ENCODE measurements at places on chromosomes 13 and 19. TPM values are rescaled to one million over a fixed set of nuclear protein-coding genes. Genes with fewer than 3 reads are reported as not detected.

Gene TNFSF11
- total RNA-seq = not detected

Gene ZNF549
- total RNA-seq = 41.9 TPM

Gene SLC7A9
- 4.4 TPM for total RNA-seq

Gene STOML3
- not detected for total RNA-seq

Gene RINL
- total RNA-seq = 2.2 TPM

Gene PRR22
- 0.94 TPM for total RNA-seq

Gene PSG6
- total RNA-seq = not detected

Gene LYL1
- total RNA-seq = 2.8 TPM

Gene S1PR5
- total RNA-seq = not detected

Gene ZNF426
- 22.2 TPM for total RNA-seq

Gene ZNF91
- total RNA-seq = 732 TPM

Gene ZNF667
- total RNA-seq = 35.1 TPM

Gene CEACAM5
- not detected for total RNA-seq

Gene CASP14
- not detected for total RNA-seq

Gene C19orf33
- total RNA-seq = not detected

Gene PSG11
- not detected for total RNA-seq

Gene ZNF573
- total RNA-seq = 47.0 TPM

Gene EMC10
- total RNA-seq = 51.3 TPM

Gene COG3
- 77.3 TPM for total RNA-seq

Gene ATP11A
- total RNA-seq = 27.9 TPM

Gene ZNF653
- 17.8 TPM for total RNA-seq

Gene B3GNT3
- total RNA-seq = not detected

Gene SHISA7
- 8.5 TPM for total RNA-seq

Gene MFSD12
- total RNA-seq = 42.9 TPM

Gene ATP8B3
- under 0.01 TPM for total RNA-seq

Gene ZNF534
- total RNA-seq = 9.4 TPM

Gene SHD
- total RNA-seq = 2.5 TPM

Gene ZIM2
- total RNA-seq = 7.8 TPM
